OCI-M1 (cell line): ENCODE measurements at places on chromosomes 7 and 10.

DNA sequence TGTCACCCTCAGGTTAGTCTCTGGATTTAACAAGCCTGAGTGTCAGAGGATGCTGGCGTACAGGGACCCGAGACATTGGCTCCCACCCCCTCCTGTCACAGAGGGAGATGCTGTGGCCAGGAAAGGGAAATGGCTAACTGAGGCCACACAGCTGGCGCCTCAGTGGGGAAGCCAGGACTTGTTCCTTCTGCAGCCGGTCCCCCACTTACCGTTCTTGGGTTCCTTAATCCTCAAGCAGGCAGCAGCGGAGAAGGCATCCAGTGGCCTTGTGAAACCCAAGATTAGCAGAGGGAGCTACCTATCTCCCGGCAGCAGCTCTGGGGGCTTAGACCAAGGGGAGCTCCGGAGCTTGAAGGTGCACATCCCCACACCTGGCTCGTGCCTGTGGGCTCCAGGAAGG is 65.4 kb downstream of the NEURL1 start:
- DNase-seq: no peak

- no peak for DNase-seq
Observed at GRCh38 chr10:49118430-49119074, 3.2 kb upstream of the VSTM4 start.

GRCh38 chr10:121168545-121169216 is 317.5 kb downstream of the WDR11 start:
- DNase-seq: no peak

- no peak for DNase-seq
Observed at GRCh38 chr10:97063983-97064837, 121.5 kb downstream of the SLIT1 start.

DNA sequence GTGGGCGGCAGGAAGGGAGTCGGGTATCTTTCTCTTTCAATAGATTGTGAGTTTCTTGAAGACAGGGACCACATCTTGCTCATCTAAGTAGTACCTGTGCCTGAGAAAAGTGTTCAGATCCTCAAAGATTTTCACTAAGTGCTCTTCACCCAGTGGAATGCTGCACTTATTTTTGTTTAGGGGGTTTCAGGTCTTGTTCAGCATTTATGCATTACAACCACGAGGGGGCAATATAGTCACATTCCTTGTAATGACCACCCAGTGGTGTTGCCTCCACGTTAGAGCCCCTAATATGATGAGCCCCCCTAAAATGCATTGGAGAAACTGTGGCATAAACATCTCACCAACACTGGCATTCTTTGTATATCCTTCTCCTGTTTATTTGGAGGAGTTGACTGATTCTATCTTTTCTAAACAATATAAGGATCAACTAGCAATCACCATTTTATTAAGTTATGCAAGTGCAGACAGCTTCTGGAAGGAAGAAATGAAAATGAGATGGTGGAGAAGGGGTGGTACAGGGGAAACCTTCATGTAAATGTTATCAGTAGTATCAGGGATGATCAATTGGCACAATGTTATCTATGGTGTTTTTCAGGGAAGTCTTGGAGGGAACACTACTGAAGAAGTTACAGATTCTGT is 3.1 kb upstream of the PAPSS2 start:
- peak; percentile 80 for DNase-seq

DNA sequence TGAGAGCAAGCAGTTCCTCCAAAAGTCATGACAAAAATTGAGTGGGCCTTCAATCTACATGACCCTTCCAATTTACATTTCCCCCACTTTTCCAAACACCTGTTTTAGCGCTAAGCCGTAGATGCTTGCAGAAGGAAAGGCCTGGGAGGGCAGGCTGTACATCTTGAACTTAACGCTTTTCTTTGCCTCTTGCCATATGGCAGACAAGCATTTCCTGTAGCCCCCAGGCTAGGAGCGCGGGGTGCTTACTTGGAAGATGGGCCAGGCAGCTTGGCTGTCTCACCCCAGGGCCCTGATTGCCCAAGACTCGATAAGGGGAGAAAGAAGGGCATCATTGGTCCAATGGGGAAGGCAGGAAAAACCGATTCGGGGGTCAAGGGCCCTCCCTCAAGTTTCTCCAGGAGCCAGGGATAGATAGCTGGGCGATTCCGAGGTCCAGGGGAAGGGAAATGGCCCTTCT is 1.8 kb downstream of the HOXA10 start:
- DNase-seq: no peak

DNA sequence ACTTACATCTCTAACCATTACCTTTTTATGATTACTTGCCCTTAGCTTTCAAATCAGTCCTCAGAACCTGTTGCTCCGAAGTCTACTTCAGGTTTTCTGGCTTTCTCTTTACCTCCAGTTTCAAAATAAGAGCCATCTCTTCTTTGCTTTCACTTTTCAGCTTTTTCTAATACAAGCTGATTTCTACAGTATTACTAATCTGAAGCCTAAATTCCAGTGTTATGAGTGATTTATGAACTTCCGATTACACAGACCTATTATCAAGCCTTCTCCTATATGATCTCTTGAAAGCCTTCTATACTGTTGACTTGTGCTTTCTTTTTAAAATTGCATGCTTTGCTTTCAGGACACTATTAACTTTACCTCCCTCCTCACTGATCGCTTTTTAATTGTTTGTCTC is 1307.8 kb upstream of the CELF2 start:
- DNase-seq: peak; percentile 19

DNA sequence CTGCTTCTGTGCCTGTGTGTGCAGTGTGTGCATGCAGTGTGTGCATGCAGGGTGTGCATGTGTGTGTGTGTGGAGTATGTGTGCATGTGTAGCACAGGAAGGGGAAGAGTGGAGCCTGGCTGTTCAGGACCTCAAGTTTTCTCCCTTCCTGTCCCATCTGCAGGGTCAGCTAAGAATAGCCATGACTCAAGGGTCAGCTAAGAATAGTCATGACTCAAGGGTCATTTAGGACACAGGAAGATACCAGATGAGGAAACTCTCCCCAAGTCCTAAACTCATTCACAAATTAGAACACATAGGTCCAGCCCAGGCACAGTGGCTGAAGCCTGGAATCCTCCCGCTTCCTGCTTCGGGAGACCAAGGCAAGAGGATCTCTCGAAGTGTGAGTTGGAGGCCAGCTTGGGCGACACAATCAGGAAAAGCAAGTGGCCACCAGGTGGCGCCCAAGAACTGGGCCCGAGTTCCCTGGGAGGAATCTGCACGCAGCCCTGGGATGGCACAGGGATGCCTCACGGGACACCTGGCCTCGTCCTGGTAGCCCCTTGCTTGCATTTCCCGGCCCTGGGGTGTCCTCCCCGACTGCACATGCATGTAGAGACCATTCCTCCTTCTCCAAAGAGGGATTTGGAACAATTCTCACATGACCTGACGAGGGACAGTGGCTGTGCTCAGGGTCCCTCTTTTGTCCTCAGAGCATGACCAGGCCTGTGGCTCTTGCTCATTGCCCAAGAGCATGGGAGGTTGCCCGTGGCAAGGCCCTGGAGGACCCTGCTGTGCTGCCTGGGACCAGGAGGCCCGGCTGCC is 21.4 kb upstream of the VOPP1 start:
- DNase-seq: peak; percentile 74

GRCh38 chr7:59079-60016 is 133.0 kb upstream of the FAM20C start:
- DNase-seq: no peak

GRCh38 chr7:121795736-121796135 is 77.2 kb upstream of the PTPRZ1 start:
- DNase-seq: no peak

DNA sequence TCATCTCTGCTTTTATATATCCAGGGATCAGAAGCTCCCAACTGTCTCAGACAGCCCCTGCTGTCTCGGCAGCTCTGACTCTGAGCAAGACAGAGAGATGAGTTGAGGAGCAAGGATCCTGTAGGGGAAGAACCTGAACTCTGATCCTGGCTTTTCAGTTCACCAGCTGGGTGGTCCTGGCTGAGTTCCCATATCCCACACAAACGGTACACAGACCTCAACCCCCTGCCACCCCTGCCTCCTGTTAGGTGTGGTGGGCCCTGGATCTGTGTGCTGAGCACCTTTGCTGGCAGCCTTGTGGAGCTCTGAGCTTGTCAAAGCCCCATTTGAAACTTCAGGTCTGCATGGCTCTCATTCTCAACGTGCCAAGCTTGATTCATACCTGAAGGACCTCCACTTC is 54.3 kb upstream of the GPR26 start:
- no peak for DNase-seq

DNA sequence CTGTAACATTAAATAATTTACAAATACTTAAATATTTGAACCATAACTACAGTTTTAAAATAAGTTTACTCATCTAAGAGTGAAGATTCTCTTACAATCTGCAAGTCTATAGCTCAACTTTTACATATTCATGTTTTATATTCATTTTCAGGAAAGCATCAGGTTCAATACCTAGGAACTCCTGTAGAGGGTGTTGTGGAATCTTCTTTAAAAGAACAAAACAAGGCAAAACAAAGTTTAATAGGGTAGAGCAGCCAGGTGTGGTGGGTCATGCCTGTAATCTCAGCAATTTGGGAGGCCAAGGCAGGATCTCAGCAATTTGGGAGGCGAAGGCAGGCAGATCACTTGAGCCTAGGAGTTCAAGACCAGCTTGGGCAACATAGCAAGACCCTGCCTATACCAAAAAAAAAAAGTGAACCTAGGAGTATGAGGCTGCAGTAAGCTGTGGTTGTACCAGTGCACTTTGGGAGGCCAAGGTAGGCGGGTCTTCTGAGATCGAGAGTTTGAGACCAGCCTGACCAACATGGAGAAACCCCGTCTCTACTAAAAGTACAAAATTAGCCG is 45.1 kb downstream of the ST8SIA6 start:
- DNase-seq: peak; percentile 83

GRCh38 chr7:148799893-148800555 is 84.1 kb downstream of the EZH2 start:
- no peak for DNase-seq

GRCh38 chr10:86164174-86164774 is 202.3 kb downstream of the GRID1 start:
- no peak for DNase-seq

DNA sequence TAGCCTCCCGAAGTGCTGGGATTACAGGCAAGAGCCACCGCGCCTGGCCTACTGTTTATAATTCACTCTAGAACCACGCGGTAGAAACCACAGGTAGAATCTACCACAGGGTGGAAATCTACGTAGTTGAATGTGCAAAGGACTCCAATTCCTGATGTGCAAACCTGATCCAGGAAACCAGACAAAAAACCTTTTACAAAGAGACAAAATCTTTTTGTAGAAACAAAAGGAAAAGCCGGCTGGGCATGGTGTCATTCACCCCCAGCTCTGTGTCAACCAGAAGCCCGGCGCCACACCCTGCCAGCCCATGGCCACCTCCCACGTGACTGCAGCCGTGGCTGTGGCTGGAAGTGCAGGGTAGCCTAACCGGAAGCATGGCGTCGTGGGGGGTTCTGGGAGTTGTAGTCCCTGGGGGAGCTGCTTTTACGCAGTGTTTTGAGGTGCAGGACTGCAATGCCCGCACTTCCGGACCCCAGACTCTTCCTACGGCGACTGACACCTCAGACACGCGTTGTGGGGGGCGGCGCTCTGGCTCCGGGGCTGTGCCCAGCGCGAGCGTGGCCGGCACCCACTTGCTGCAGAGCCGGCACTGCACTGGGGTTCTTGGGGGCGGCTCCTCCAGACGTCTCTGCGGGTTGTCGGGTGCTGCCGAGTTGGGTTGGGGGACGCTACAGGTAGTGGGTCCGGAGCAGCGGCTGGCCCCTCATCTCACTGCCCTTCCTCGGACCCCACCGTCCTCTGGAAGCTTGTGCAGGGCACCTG is 41.5 kb upstream of the RNF216 start:
- DNase-seq: peak; percentile 93

DNA sequence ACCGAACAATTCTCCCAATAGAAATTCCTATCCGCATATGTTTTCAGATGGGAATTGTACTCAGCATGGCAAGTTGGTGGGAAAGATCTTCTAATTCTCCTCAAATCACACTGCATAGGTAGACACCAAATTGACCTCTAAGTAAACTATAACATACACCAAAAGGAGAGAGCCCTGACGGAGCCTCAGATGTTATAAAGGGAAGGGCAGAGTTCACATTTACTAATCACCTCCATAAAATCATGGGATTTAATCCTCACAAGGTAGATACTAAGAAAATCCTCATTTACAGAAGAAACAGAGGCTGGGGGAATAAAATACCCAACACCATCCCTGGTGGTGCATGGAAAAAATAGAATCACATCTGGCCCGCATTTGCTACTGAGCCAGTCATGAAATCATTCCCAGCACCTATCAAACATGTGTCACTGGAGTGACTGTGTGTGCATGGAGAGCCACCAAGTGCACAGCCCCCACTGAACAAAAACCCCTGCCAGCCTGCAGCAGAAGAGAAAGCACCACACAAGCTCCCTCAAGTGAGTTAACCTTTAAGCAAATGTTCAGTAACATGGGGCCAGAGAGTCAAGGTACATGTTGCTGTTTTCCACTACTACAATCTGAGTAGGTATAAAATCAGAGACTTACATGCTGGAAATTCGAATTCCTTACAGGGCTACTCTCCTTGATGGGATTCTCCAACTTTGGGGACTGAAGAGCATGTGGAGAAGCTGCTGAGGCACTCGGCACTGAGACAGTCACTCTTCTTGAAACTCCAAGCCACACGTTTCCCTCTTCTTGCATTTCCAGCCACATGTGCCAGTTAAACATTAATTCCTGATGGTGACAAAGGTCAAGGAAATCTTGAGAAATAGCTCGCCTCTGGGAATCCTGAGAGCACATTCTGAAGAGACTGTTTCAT is at the start of gene DDC:
DDC (minus strand) TSS at position 766 of the 919 bp plus-strand sequence. CDS start 21,320 bp downstream, outside the sequence.
- no peak for DNase-seq

GRCh38 chr7:154591544-154591943 is 411.4 kb downstream of the PAXIP1 start:
- no peak for DNase-seq

DNA sequence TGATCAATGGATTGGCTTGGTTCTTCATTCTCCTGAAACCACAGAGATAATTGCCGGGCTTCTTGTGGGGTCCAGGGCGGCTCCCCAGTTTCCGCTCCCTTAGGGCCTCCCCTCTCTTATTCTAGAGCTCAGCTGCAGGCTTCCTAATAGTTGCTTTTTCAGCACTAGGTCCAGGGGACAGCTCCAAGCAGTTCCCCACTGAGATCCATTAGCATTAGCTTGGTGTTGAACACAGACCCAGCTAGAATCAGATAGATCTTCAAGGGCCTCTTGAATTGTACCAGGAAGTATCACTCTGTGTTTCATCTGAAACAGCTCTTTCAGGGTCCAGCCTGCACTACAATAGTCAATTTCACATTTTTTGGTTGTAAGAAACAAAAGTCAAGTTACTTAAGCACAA is 238.7 kb downstream of the SEC23IP start:
- peak; percentile 61 for DNase-seq

GRCh38 chr10:926075-926698 is 5.3 kb downstream of the LARP4B start:
- DNase-seq: no peak

- DNase-seq: no peak
Observed at GRCh38 chr10:6018422-6018821, 41.1 kb upstream of the IL15RA start.

DNA sequence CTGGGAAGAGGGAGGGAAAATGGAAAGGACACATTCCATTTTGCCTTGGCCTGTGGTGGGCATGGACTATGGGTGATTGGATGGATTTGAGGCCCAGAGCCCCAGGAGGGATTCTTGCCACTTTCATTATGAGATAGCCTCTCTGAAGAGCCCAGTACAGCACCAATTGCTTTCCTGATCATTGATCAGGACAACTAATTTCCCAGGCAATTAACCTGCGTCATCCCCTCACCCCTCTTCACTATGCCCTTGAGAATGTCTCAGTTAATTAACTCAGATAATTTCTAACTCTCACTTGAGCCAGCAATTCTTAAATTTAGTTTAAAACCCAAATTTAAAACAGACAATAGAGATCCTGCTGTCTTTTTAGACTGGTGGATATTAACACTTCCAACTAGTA is 13.5 kb upstream of the PLEKHA1 start:
- DNase-seq: no peak

- DNase-seq: no peak
Observed at GRCh38 chr10:32155075-32155516, 98.9 kb upstream of the KIF5B start.
